ENCODE measurements at places on chromosomes 11 and 22. TPM values are rescaled to one million over a fixed set of nuclear protein-coding genes. Genes with fewer than 3 reads are reported as not detected.

Gene RNASEH2C
- total RNA-seq = 29.8 TPM

Gene INPP5J
- total RNA-seq = 4.8 TPM

Gene F2
- not detected for total RNA-seq

Gene NXPE4
- total RNA-seq = not detected

Gene FOLH1
- 0.65 TPM for total RNA-seq

GRCh38 chr11:17408641-17409040 is 20.2 kb upstream of the KCNJ11 start:
- DNase-seq = no peak

DNA sequence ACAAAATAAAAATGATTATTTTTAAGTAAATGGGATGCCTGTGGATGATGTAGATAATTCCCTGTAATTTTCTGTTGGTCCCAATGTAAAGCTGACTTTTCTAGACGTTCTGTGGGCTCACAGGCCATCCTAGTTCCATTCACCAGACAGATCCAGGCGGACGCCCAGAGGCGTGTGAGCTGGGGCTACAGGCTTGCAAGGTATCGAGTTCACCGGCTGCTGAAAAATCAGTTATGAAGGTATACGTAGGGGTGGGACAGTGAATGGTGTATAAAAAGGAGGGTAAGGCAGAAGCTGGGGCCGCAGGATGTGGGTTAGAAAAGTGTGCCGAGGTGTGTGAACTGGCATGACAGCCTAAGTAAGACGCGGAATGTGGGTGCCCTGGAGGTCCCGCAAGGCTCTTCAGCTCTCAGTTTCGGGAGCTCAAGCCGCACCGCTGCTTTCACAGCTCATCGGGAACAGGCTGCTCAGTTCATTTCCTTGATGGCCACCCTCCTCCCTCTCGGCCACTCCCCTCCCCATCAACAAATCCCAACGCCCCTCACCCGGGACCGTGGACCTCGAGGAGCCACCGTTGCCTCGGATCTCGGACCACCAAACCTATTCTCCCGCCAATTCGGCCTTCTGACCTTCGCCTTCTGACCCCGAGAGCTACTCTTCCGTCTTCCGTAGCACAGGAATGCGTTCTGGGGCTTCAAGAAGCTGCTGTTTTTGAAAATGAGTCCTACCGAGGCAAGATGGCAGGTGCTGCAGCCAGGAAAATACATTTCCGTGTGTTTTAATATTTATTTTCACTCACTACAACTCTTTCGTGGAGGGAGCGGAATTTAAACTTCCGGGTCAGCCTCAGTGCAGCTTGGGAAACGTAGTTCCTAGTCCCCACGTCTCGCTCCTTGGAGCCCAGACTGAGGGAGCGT is at the start of gene XNDC1N:
XNDC1N (minus strand) TSS at position 775 of the 917 bp plus-strand sequence. CDS start 5,241 bp downstream, outside the sequence.
- peak; percentile 57 for DNase-seq

DNA sequence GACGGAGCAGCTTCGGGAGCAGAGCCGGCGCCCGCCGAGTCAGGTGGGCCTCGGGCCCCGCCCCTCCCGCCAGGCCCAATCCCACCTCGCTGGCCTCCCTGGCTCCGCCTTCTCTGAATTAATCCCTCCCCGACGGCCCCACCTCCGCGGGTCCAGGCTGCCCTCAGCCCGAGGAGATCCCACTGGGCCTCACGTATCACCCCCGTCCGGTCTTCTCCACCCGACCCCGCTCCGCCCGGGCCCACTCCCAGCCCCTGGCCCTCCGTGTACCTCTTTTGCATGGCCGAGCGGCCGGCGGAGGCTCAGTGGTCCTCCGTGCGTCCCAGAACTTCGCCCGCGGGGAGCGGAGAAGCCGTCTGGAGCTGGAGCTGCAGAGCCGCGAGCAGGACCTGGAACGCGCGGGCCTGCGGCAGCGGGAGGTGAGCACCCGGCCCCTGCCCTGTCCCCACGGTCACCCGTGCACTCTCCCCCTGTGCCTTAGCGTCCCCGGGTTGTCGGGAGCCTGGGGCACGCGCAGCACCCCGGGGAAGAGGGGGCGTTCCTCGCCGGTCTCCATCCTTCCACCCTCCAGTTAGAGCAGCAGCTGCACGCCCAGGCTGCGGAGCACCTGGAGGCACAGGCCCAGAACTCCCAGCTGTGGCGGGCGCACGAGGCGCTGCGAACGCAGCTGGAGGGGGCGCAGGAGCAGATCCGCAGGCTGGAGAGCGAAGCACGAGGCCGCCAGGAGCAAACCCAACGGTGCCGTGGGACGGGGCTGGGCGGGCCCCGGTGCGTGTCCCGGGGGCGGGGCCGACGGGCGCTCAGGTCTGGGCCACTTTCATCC is 2.2 kb upstream of the CD151 start:
- peak; percentile 80 for DNase-seq

DNA sequence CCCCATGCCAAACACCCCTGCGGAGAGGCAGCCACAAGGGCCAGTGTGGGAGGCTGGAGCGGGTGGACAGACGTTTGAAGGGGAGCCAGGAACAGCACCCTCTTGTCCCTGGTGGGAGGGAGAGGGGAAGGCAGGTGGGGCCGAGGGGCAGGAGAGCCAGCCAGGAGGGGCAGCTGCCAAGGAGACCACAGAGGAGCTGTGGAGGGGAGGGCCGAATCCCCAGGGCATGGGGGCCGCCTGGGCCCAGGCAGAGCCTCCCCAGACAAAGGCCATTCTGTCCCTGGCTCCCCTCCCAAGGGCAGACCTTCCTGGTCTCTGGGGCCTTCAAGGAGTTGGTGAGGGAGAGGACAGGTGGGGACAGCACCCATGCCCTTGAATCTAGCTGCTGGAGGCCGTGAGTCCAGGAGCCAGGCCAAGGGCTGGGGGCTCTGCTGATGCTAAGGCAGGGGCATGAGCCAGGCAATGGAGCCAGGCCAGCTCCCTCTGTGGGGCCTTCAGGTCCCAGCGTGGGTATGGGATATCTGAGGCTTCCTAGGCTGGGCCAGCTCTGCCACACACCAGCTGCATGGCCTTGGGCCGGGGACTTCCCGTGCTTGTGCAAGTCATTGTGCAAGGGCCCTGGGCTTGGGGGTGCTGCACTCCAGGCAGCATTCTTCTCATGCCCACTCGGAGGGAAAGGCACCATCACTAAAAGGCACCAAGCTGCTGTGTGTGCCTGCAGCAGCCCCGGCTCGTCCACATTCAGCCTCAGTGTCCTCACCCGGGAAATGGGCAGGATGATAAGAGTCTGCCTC is 11.4 kb downstream of the EMID1 start:
- no peak for DNase-seq

GRCh38 chr11:116641561-116642045 is 131.2 kb downstream of the BUD13 start:
- DNase-seq = peak; percentile 29

DNA sequence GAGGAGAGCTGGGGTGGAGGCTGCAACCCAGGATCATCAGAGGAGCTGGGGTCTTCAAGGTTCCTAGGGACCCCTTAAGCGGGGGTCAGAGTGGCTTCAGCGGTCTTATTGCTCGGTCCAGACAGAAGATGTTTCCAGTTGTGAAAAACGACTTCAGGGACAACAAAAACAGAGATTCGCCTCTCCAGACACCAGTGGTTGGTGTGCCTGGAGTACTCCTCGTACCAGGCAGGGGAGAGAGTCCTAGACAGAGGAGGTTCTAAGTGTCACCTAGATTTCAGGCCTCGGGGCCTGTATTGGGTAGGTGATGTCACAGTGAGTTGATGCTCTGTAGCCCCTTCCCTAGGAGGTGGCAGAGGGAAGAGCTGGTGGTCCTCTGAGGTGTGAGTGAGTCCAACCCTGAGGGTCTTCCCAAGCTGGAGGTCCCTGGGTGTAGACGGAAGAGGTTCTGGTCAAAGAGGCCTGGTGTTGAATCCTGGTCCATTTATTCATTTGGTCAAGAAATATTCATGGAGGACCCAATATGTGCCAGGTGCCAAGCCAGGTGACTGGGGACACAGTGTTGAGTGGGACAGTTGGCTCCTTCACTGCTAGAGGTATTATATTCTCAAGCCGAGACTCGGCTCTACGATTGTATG is 4.4 kb upstream of the IGLL5 start:
- DNase-seq = no peak
